T-cell (primary cell): ENCODE measurements at places on chromosomes 11 and 22.

GRCh38 chr11:106717222-106717621, 301.1 kb downstream of the GUCY1A2 start:
- no peak for DNase-seq

DNA sequence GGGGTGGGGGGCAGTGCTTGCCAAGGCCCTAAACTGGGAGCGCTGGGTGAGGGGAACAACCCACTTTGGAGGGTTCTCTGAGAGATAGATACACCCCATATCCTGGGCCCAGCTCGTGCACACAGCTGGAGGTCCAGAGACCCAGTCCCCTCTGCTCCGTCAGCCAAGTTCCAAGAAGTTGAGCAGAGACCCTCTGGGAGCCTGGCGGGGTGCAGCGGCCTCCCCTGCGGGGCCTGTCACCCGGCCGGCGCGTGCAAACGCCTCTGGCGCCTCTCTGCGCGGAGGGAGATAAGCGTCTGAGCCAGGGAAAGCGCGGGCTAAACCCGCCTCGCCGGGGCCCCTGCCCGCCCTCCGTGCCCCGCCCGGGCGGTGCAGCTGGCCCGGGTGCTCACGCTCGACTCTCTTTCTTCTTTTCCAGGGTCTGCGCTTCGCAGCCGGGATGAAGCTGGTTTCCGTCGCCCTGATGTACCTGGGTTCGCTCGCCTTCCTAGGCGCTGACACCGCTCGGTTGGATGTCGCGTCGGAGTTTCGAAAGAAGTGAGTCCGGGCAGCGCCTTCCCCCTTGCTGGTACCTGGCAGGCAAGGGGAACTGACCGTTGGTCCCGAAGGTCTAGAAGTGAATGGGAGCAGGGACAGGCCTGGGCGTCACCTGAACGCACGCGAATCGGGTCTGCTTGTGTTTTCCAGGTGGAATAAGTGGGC, 540 bp downstream of the ADM start:
- no peak for DNase-seq

DNA sequence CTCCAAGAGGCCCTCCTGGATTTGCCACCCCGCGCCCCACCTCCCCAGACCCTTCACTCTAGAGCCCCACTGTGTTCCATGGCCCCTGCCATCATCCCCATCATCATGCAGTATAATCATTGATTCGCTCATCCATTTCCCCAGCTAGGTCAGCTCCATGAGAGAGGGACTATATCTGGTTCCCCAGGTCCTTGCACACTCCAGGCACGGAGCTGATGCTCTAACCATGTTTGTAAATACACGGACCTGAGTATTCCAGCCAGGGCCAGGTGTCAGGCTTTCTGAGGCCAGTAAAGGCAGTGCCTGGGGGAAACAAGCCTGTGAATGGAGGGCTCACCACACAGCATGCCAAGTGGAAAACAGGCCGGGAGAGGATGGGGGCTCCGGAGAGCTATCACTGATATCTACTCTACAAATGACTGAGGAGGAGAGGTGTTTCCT, 27.1 kb upstream of the OAF start:
- no peak for DNase-seq

- no peak for DNase-seq
These were observed 29.9 kb upstream of the GRAMD4 start for GRCh38 chr22:46590334-46590733.

DNA sequence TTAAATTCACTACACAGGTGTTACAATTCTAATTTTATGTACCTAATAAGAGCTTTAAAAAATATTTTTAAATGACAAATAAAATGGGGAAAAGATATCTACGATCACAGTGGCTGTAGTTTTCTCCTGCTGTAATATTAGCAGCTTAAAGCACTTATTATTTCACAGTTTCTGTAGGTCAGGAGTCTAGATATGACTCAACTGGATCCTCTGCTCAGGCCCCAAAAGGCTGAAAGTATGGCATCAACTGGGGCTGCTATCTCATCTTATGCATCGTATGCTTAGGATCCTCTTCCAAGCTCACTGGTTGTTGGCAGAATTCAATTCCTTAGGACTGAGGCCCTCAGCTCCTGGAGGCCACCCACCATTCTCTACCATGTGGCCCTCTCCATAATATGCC, 12.8 kb downstream of the FBXO3 start:
- no peak for DNase-seq

- no peak for DNase-seq
These were observed 4.7 kb upstream of the ASCC2 start for GRCh38 chr22:29842740-29843139.

GRCh38 chr11:120398132-120398531, 61.9 kb downstream of the ARHGEF12 start:
- DNase-seq, result no peak

GRCh38 chr11:69510471-69511357, 29.3 kb downstream of the LINC01488 start:
- DNase-seq, result no peak

DNA sequence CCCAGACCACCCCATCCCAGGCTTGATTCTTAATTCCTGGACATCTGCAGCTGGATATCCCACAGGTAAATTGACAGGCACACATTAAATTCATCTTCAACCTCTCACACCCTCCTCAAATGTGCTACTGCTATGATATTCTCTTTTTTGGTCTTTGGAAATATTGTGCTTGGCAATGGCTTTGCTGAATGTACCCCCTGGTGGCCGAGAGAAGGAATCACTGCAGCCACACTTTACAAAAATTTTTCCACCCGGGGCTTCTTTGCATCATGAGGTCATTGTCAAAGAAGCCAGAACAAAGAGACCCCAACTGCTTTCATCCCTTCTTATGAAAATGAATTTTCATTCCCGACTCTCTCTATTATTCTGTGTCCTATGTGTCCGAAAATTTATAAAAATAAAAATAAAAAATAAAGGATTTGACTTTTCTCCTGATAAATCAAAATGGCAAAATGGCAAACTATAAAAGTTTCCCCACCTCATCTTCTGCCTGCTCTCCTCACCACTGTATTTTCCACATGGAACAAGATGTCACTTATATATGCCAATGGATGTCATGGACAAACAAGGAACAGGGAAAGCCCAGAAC, 15.0 kb upstream of the CYB5R2 start:
- no peak for DNase-seq

GRCh38 chr11:643849-644738, 7.0 kb downstream of the DRD4 start:
- no peak for DNase-seq

- no peak for DNase-seq
These were observed 2.1 kb downstream of the TOLLIP start for GRCh38 chr11:1307163-1307870.

GRCh38 chr22:47221840-47222615, 459.6 kb downstream of the TBC1D22A start:
- DNase-seq, result no peak

GRCh38 chr11:67020949-67021348, 2.0 kb upstream of the SYT12 start:
- DNase-seq, result no peak

DNA sequence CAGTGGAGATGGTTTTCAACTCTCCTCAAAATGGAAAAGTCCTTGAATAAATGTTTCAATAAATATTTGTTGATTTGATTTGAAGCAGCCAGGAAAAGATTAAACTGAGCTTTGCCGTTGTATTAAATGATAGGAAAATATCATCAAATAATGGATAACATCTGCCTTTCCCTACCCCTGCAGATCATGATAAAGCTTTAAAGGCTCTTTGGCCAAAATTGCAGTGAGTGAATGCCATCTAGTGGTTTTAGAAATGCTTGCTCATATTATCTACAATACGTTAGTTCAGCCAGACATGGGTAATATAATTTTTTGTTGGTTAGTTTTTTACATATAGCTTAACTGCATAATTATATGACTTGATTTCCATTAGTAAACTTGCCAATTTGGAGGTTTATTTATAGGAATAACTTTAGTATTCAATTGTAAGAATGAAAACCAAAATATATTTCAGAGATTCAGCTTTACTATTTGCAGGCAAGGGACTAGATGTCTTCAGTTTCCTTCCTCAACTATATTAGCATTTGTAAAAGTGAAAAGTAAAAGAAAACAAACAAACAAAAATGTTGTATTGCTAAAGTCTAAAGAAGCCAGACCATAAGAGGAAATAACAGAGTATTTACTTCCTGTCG, 159.2 kb downstream of the MSANTD4 start:
- no peak for DNase-seq

- DNase-seq, result no peak
These were observed 419 bp downstream of the ANKRD54 start for GRCh38 chr22:37843741-37844089.

- no peak for DNase-seq
These were observed 196.4 kb upstream of the PITPNB start for GRCh38 chr22:28115426-28115825.

GRCh38 chr11:126115816-126116331, 53.2 kb upstream of the CDON start:
- no peak for DNase-seq

DNA sequence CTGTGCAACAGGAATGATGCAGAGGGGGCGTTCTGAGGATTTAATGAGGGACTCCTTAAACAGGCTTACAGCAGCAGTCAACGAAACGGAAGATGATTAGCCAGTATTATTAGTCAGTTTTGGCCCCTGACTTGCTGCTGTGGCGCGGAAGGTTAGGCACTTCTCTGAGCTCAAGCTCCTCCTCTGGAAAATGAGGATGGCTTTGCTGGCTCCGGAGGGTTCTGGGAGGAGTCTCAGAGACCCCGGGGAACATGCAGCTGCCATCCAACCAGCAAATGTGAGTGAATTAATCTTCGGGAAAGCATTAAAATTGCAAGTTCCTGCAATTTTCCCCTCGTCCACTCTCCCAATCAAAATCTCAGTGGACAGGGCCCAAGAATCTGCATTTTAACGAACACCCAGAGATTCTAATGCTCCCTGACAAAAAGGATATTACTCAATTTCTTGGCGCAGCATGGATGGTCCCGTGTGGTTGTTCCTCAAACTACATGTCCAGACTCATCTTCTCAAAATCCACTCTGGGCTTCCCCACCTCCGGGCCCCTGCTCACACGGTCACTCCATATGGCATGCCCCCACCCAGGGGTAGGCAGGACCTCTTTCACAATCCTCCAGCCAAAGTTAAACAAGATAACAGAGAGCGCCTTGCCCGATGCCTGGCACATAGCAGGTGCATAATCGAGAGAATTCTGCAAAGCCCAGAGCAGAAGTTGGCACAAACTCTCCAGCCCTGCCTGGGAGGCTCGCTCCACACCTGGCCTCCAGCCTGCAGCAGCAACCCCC, 6.4 kb downstream of the ELFN2 start:
- DNase-seq, result no peak

- DNase-seq, result no peak
These were observed 13.2 kb downstream of the OOSP3 start for GRCh38 chr11:59891781-59892181.

- no peak for DNase-seq
These were observed 11.1 kb downstream of the NEAT1 start for GRCh38 chr11:65433657-65434056.

GRCh38 chr22:23446796-23447350, 133.2 kb downstream of the IGLL1 start:
- DNase-seq, result no peak

DNA sequence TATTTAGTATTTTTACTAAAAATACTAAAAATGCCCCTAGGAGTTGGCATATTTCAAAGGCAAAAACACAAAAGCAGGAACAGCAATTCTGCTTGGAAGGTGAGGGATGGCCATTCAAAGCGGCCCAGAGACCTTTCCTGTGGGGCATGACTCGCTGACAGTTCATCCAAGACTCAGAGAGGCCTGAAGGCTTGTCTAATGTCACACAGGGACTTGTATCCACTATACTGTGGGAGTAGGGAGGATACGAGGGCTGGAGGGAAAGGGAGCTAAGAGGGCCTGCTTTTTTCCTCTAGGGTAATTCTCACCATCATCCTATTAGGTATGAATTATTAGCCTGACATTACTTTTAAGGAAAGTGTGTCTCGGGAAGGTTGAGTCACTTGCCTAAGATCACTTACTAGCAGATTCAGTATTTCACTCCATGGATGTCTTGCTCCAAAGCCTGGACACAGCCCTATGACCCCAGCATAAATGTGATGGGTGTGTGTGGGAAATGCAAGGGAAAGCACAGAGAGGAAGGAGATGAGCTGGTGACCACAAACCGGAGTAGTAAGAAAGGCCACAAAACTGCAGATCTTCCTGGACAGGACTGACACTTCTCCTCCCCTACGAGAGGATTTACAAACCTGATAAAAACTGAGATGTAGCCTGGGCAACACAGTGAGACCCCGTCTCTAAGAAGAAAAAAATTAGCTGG, 16.7 kb upstream of the UCP3 start:
- no peak for DNase-seq

DNA sequence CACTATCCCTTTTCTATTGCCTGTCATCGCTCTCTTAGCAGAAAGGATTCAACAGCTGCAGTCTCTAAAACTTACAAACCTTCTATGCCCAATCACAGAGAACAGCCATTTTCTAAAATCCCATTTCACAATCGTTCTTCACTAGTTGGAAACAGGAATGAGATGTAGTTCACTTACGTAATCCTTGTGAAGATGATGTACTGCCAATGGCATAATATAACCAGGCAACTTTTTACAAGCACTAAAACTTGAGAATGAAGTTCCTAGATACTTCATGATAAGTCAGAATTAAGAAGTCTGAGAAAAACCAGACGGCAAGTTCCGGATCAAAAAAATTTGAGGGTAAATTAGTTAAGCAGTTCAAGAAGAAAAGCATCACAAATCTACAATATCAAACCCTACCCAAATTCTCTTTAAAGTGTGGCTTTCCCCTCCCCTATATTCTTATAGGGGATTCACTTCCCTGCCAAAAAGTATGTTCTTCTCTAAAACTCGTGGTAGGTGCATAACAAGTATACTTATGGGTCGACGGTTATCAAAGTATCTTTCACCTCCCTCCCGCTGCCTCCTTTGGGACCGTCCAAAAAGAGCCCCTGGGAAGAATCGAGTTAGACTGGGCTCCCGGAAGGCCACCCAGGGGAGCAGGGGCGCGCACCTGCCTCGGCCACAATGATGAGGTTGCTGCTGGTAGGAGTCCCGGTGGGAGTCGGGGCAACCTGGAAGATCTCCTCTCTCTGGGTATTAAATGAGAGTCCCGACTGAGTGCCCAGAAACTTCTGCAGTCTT, 666 bp downstream of the MSANTD4 start:
- DNase-seq, result no peak

- DNase-seq, result no peak
These were observed 260.8 kb downstream of the LARGE1 start for GRCh38 chr22:33659448-33659847.

GRCh38 chr11:8792710-8793109, 110.1 kb downstream of the RPL27A start:
- no peak for DNase-seq
